ENCODE measurements at places on chromosomes 12 and 14.
A peak's percentile ranks its signal among the peaks of the same experiment; 100 is the strongest.

- DNase-seq, result no peak
These were observed 27.8 kb downstream of the ACACB start for GRCh38 chr12:109144224-109144623.

- DNase-seq, result no peak
These were observed 9.1 kb upstream of the ERC1 start for GRCh38 chr12:981961-982360.

- no peak for DNase-seq
These were observed 4.1 kb upstream of the AQP5 start for GRCh38 chr12:49957570-49957967.

DNA sequence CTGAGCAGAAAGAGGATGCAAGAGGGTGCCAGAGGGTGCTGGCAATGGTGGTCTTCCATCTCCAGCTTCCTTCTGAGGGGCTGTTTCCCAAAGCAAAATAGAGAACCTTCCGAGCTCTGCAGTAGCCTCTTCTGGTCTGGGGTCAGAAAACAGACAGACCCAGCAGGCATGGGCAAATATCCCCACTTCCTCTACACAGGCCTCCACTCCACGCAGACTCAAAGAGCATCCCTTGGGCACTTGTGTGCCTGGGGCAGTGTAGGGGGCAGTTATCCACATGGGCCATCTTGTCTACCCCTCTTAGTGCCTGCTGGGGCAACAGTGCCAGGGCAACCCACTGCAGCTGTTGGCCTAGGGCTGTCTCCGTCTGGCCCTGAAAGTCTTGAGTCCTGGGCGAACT lies 231.9 kb downstream of the TTC8 start:
- DNase-seq, result no peak

DNA sequence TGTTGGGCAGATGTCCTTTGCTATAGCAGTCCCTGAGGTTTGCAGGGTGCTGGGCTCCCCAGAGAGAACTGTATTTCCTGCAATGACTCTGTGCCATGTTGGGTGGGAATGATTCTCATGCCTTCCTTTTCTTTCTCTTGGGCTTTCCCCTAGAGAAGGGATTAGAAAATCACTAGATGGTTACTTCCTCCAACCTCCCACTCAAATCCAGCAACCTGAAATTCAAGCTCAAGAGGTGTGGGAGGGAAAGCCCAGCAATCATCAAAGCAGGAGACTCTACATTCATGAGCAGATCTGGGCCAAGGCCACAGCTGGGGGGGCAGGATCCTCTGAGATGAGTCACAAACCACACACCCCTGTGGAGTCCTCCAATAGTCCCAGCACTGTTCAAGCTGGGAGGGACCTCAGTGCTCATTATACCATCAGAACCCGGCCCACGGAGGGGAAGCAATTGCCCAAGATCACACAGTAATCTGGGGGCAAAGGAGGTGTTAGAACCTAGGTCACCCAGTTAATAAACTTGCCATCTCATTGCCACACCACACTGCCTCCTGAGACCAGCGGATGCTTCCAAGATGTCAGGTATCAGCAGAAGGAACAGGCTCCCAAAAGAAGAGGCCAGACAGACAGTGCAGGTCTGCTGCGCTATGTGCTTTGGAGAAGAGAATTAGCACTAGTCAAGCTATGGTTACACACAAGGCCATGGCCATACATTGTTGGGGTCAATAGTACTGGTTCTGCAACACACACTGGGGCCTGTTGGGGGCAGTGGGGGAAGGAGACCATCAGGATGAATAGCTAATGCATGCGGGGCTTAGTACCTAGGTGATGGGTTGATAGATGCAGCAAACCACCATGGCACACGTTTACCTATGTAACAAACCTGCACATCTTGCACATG lies 65.7 kb downstream of the TTC9 start:
- no peak for DNase-seq

DNA sequence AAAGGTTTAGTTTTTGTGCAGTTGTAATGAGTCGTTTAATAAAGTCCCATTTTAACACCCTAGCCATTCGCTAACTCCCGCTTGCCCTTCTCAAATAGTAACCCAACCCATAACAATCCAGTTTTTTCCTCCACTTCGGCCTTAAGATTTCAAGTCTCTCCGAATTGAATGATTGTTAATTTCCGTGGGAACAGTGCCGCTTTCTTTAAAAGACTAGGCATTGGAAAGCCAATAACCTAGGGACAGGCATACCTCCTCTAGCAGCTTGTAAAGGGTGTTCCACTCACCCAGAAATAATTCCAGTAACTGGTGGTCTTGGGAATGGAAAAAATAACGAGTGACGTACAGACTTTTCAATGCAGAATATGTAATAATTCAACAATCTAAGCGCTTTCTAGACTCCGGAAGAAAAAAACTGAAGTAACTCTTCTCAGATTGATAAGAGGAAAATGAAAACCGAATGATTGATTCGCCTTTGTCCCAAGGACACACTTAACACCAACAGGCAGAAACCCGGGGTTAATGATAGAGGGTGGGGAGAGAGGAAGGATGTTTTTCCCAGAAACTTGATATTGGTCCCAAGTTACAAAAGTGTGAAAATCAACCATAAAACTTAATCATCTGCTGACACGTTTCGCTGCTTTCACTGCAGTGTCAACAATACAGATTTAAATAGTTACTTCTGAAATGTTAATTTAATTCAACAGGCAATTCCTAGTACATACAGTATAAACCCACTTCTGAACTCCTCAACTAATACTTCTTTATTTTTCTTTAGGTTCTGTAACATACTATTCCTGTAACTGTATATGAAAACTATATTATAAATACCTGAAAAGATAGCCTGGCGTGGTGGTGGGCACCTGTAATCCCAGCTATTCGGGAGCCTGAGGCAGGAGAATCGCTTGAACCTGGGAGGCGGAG lies 1.0 kb upstream of the SINHCAF start:
- DNase-seq, result no peak

- DNase-seq, result no peak
These were observed 83.4 kb downstream of the PRORP start for GRCh38 chr14:35205737-35206136.

- DNase-seq, result no peak
These were observed 64.4 kb downstream of the TGFB3 start for GRCh38 chr14:75917322-75917945.

- no peak for DNase-seq
These were observed 414.8 kb upstream of the LMO3 start for GRCh38 chr12:17020765-17021164.

GRCh38 chr12:1857086-1857485 lies 36.7 kb downstream of the LRTM2 start:
- DNase-seq, result no peak

DNA sequence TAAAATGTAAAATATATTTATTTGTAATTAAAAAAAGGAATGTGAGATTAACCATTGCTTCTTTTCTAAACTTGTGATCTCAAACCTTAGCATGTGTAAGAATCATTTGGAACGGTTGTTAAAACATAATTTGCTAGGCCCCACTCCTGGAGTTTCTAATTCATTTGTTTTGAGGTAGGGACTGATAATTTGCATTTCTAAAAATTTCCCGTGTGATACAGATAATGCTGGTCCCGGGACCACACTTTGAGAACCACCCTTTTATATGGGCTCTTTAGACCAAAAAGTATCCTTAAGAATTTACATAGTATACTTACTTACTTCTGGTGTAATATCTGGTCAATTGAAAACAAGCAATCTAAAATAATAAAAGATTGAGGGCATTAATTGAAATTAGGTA lies 10.9 kb upstream of the SYT10 start:
- no peak for DNase-seq

DNA sequence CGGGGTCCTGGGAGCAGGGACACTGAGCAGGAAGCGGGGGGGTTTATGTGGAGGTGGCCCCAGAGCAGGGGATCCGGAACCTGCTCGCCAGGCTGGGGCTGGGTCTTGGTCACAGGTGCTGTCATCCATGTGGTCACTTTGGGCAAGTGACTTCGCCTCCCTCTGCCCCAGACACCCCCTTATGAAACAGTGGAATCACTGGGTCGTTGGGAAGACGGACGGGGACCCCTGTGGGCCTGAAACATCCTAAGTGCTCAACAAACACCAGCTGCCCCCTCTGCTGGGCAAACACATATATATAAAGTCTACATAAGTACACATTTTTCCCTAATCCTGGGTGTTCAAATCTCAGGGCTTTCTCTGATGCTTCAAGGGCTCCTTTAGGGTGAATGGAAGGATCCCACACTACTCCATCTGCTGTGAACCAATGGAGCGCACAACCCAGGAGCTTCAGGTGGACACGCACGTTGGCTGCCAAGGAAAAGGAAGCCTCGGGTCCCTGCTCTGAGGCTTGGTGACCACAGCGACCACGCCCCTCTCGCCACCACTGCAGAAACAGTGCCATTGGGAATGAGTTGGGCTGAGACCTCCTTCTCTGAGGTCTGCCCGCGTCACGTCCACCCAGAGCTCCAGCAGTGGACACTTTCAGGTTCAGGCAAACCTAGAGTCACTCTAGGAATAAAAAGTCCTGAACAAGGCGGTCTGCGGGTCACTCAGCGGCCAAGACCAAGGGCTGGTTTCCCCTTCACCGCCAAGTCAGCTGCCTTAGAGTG lies 54.6 kb downstream of the CDC42BPB start:
- DNase-seq, result no peak

DNA sequence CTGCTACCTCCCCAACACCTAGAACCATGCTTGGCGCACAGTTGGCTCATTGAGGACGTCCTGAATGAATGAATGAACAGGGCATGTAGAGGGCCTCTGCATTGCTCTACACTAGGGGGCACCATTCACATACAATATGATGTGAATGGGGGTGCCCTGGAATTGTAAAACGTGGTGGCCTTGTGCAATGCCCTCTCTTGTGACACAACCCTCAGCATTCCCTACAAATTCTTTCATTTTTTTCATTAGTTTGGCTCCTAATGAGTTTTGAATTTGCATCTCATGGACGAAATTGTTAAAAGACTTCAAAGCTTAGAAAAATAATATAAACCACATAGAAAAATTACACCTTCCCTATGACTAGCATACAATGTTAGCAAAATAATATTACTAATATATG lies 2.3 kb upstream of the DIO2 start:
- no peak for DNase-seq

- DNase-seq, result no peak
These were observed 102.0 kb downstream of the EGLN3 start for GRCh38 chr14:33848706-33849454.

DNA sequence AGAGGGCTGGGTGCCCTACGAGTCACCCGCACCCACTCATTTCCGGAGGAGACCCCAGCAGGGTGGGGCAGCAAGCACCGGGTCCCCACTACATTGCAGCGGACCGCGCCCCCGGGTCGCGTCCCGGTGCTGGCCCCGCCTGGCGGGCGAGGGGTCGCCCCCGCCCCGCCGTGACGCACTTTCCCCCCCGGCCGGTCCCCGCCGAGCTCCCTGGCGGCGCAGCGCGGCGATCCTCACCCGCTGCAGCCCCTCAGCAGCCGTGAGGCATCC lies 106.1 kb downstream of the PRICKLE1 start:
- DNase-seq, result peak; percentile 1

DNA sequence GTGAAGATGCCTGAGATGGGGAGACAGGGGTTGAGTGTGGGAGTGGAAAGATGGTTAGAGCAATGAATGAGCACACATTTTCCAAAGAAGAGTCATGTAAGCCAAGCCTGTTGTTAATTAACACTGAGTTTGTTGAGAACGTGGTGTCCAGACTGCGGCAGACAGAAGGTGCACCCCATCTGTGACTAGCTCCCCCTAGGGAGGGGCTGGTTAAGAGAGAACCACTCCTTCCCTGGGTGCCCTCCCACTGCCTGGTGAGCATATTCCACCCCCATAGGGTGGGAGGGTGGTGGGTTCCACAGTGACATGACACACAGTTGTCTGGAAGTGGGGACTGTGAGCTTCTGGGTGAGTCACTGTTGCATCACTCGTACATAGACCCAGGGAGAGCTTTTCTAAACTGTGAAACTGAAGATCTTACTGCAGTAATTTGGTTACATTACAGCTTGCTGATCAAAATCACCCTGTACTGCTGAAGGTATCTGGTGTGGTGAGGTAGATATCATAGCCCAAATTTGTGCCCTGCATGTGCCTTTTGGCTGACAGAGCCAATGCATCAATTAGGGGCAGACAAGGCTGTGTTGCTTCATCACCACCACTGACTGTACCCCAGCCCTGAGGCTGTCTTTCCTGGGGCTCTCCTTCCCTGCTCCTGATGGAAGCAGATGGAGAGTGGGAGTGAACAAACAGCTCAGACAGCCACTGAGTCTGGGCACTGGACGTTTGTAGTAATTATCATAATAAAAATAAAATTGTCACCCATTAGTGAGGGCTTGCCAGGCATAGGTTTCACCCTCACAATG lies 150.9 kb downstream of the EMP1 start:
- DNase-seq, result peak; percentile 6

Data from stimulated activated CD8-positive, alpha-beta memory T cell treated with anti-CD3 and anti-CD28 coated beads, Interleukin-15, amount 100 ng/mL, for 24 hours (primary cell).